Epithelial cell of proximal tubule (primary cell): ENCODE measurements at places on chromosomes 7 and 10. TPM values are rescaled to one million over a fixed set of nuclear protein-coding genes. Genes with fewer than 3 reads are reported as not detected.

Gene EBLN1
- total RNA-seq = not detected in 2 replicates

Gene USP54
- total RNA-seq = 13.7 and 17.2 TPM in 2 replicates

GRCh38 chr10:61642676-61643075 is 20.1 kb upstream of the CABCOCO1 start:
- no peak for DNase-seq

DNA sequence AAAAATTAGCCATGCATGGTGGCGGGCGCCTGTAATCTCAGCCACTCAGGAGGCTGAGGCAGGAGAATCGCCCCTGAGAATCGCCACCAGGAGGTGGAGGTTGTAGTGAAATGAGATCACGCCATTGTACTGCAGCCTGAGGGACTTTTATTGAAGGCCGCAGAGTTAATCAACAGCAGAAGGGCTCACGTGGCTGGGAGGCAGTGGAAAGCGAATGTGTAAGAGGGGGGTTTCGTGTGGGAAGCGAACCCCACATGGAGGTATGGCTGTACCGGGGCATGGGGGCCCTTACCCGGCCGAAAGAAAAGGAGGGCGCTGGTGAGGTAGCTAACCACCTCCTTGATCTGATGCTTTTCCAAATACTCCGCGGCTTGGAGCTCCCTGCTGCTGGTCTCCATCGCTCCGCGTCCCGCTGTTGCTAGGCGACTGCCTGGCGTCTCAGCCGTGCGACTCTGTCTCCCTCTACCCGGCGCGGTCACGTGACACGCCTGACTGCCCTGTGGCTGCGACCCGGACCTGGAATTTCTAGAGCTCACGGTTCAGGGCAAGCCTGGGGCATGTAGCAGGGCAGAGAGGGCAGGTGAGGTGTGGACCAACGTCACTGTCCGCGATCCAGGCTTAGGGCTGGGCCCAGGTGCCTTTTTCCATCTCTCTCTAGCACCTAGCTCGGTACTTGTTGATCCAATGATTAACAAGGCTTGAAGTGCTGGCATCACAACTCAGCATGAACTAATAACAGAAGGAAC is at the start of gene EFCAB10:
Gene EFCAB10, minus strand, starts transcription at position 428 of the 746 bp plus-strand sequence. Its CDS starts 30 bp downstream, at position 398.
- peak; percentile 72 for DNase-seq

- no peak for DNase-seq
Observed at GRCh38 chr7:128024151-128024550, 7.1 kb downstream of the LRRC4 start.

- DNase-seq = no peak
Observed at GRCh38 chr7:26376175-26376917, 84.7 kb downstream of the SNX10 start.

GRCh38 chr10:59991661-59992060 is 85.3 kb upstream of the CCDC6 start:
- peak; percentile 48 for DNase-seq

GRCh38 chr10:28833313-28833712 is 156.0 kb downstream of the BAMBI start:
- no peak for DNase-seq

DNA sequence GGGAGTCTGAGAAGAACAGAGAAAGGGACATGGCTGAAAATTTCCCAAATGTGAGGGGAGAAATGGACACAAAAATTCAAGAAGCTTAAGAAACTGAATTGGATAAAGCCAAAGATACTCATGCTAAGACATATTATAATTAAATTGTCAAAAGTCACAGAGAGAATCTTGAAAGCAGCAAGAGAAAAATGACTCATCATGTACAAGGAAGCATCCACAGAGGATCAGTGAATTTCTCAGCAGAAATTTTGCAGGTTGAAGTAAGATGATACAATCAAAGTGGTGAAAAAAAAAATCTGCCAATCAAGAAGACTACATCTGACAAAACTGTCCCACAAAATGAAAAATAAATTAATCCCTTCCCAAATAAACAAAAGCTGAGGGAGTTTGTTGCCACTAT is 56.8 kb downstream of the MPP7 start:
- no peak for DNase-seq

DNA sequence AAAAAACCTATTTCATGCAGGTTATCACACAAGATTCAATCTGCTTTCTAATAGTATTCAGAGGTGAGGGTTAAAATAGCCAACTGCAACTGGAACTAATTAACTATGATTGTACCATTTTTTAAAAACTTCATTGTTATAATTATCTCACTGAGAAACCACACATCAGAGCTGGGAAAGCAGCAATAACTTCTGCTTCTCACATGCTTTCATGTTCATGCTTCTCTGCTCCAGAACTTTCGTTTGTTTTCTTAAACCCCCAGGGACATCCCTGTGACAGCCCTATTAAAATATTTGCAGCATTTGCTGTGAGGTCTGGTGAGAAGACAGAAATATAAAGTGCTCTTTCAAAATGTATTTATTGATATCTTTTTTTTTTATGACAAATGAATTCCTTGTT is 389.0 kb upstream of the SORCS1 start:
- peak; percentile 37 for DNase-seq
